ENCODE measurements at places on chromosomes 5 and 9. TPM values are rescaled to one million over a fixed set of nuclear protein-coding genes. Genes with fewer than 3 reads are reported as not detected.

The PRRX2 gene
- polyA plus RNA-seq: not detected

GRCh38 chr9:35696520-35697215 lies 6.9 kb upstream of the TPM2 start:
- no peak overlapping the region for H3K27ac ChIP-seq
- no peaks in the 10 kb centered on the region for H3K27me3 ChIP-seq
- peak; percentile 25 for DNase-seq
- peaks cover 38% of the 10 kb centered on the region for H3K36me3 ChIP-seq
- H3K4me1 ChIP-seq: no peaks in the 10 kb centered on the region

DNA sequence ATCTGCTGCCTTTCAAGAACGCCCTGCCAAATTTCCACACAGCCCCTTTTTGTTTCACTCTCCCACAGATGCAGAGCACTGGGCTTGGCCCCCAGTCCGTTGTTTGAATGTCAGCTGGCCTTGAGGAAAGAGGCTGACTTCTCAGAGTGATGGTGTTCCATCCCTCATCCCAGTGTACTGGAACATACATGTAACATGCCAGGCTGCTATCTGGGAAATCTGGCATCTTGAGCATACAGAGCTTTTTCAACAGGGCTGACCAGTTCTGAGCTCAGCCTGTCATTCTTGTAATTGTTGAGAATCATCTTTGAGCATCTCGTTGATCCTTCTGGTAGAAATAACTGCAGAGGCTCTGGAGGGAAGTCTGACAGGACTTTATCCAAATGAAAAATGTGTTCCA lies 2.8 kb downstream of the GALNT10 start:
- H3K36me3 ChIP-seq: no peaks in the 10 kb centered on the region
- H3K4me3 ChIP-seq: no peak overlapping the region
- no peak overlapping the region for H3K27ac ChIP-seq

GRCh38 chr5:149809931-149810691 lies 80.0 kb downstream of the PPARGC1B start:
- DNase-seq: no peak
- H3K27me3 ChIP-seq: no peaks in the 10 kb centered on the region
- peaks cover 12% of the 10 kb centered on the region for H3K4me1 ChIP-seq
- H3K4me3 ChIP-seq: no peak overlapping the region

DNA sequence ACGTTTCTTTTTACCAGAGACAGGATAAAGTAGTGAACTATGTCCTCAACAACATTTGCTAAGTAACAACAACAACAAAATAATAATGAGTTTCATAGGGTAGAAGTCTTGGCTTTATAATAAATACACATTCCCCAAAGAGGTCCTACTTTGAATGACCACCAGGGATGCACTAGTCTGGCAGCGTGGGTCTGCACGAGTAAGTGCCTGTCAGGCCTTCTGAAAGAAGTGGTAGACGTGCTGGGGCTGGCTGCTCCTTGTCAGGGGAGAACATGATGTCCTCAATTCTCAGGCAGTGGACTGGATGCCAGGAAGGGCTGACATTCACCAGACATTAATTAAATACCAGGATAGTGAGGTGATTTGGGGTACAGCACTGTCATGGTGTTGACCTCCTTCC lies 331.1 kb downstream of the TMEM38B start:
- H3K36me3 ChIP-seq: no peaks in the 10 kb centered on the region
- H3K27ac ChIP-seq: no peak overlapping the region
- H3K4me3 ChIP-seq: no peak overlapping the region
- DNase-seq: no peak
- no peaks in the 10 kb centered on the region for H3K4me1 ChIP-seq

The TOR4A gene
- polyA plus RNA-seq: 5.8 TPM

The ANKRD33B gene
- polyA plus RNA-seq: 1.9 TPM

The FANCG gene
- 9.4 TPM for polyA plus RNA-seq

The MTMR12 gene
- 17.1 TPM for polyA plus RNA-seq

The FER gene
- polyA plus RNA-seq: 17.1 TPM

- H3K4me3 ChIP-seq: no peak overlapping the region
- no peaks in the 10 kb centered on the region for H3K27me3 ChIP-seq
- no peaks in the 10 kb centered on the region for H3K36me3 ChIP-seq
- H3K4me1 ChIP-seq: no peaks in the 10 kb centered on the region
- no peak overlapping the region for H3K27ac ChIP-seq
Measured at GRCh38 chr5:109610581-109610980, 79.1 kb upstream of the MAN2A1 start.

DNA sequence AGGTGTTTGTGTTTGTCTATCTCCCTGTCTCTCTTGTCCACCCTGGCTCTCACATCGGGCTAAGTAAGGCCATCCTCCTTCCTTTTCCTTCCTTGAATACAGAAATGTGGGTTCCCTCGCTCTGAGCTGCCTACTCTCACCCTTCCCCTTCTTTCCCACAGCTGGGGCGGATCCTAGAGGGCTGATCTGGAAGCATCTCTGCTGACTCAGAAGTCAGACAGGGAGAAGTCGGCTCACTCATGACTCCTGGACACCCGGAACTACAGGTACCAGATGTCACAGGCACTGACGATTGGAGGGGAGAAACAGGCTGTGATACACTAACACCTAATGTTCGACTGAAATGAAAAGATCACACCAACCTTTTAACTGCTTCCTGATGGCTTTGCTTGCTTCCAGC lies 41.3 kb downstream of the PTPN3 start:
- H3K27ac ChIP-seq: peak overlapping the region; percentile 55
- peaks cover 36% of the 10 kb centered on the region for H3K4me1 ChIP-seq
- no peaks in the 10 kb centered on the region for H3K27me3 ChIP-seq
- DNase-seq: no peak
- H3K36me3 ChIP-seq: peaks cover 16% of the 10 kb centered on the region

The PCDHB11 gene
- polyA plus RNA-seq: not detected

GRCh38 chr5:139906661-139907060 lies 111.1 kb downstream of the PSD2 start:
- H3K4me3 ChIP-seq: no peak overlapping the region
- H3K27me3 ChIP-seq: peaks cover 39% of the 10 kb centered on the region
- DNase-seq: no peak
- no peak overlapping the region for H3K27ac ChIP-seq
- H3K4me1 ChIP-seq: peaks cover 22% of the 10 kb centered on the region

The CFAP90 gene
- polyA plus RNA-seq: not detected

DNA sequence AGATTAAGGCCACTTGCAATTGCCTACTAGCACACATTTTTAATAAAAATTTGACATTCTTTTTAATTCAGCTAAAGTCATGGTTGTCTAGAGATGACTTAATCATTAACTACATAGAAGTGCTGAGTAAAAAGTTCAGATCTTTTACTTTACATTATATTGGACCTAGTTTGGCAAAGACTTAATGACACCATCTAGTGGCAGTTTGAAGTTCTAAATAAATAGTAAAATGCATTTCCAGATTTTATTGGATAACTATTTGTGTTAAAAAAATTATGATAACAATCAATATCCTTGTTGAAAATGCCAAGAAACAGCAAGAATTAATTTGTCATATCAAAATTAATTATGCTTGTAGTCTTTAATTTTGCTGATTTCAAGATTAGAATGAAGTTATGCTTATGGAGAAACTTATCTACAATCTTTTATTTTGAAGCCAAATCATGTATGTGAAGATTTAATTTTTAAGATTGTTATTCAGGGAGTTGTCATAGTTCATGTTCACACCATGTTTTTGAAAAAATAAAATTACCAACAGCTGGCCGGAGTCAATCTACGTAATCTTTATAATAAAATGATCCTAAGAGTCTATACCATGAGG lies 69.6 kb upstream of the PJA2 start:
- peaks cover 3% of the 10 kb centered on the region for H3K27me3 ChIP-seq
- no peaks in the 10 kb centered on the region for H3K4me1 ChIP-seq
- no peak overlapping the region for H3K27ac ChIP-seq
- no peaks in the 10 kb centered on the region for H3K36me3 ChIP-seq

The DNM1 gene
- polyA plus RNA-seq: 0.34 TPM

DNA sequence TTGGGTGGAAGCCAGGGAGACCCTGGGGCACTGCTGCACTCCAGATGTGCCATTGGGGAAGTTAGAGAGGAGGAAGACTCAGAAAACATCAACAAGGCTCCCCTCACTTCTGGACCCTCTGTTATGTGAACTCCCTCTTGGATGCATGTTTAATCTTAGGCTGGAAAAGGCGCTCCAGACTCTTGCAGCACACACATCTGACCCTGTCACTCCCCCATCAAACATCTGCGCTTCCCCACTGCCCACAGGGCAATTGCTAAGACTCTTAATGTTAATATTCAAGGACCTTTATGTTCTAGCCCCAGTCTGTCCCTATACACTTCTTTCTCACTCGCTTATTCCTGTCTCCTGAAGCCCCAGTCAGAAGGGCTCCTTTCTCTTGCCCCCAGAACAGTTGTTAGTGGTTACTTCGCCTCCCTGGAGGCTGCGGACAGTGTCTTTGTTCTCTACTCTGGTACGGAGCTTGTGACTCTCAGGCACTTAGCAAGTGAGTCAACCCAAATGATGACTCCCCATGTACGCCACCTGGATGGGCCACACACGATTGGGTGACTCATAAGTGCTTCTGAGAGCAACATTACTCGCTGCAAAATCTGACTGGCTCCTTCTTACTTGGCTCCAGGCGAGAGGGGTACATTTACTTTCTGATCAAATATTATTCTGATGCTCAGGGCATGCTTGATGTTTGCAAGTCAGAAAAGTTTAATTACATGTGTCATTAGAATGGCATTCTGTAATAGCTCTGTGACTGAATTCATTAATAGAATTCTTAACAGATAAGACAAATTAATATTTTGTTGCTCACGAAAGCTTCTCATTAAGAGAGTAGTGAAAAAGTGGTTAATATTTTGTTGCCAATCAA lies 193.6 kb downstream of the HSPA4 start:
- H3K27ac ChIP-seq: peak overlapping the region; percentile 36
- peaks cover 27% of the 10 kb centered on the region for H3K4me1 ChIP-seq
- no peak overlapping the region for H3K4me3 ChIP-seq
- peak; percentile 97 for DNase-seq
- peaks cover 5% of the 10 kb centered on the region for H3K27me3 ChIP-seq
- H3K36me3 ChIP-seq: no peaks in the 10 kb centered on the region

- H3K27me3 ChIP-seq: no peaks in the 10 kb centered on the region
- no peak overlapping the region for H3K4me3 ChIP-seq
- DNase-seq: no peak
- H3K36me3 ChIP-seq: no peaks in the 10 kb centered on the region
- H3K4me1 ChIP-seq: peaks cover 6% of the 10 kb centered on the region
Measured at GRCh38 chr5:145833631-145834200, 1.4 kb downstream of the PRELID2 start.

The LCN12 gene
- not detected for polyA plus RNA-seq

The MEGF10 gene
- polyA plus RNA-seq: not detected

- H3K27ac ChIP-seq: no peak overlapping the region
- H3K27me3 ChIP-seq: no peaks in the 10 kb centered on the region
- DNase-seq: no peak
- H3K36me3 ChIP-seq: peaks cover 20% of the 10 kb centered on the region
Measured at GRCh38 chr9:128484686-128485413, 19.7 kb upstream of the GLE1 start.

DNA sequence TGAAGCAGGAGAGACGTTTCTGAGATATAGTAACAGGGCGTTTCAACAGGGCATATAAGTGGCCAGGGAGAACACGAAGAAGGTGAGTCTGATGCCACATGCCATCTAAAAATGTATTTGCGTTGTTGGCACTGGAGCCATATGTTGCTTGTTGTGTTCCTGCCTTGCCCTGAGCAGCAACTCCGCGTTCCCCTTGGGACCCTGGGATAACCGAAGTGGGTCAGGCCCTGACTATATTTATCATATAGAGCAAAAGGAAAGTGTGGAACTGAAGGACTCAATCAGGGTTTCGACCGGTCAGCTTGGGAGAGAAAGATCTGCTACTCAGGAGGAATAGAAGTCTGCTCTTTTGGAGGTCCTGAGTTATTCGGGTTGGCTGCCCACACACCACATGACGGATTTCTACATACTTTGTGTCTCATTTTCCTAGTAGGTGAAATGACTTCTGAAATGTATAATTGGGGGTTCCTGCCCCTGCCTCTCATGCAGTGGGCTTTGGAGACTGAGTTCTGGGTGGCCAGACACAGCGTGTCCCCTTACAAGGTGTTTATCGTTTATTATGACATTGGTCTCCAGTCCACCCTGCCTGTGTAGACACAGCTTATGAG lies 3.0 kb downstream of the STC2 start:
- DNase-seq: no peak
- no peaks in the 10 kb centered on the region for H3K36me3 ChIP-seq
- no peak overlapping the region for H3K27ac ChIP-seq
- peaks cover 45% of the 10 kb centered on the region for H3K4me1 ChIP-seq
- peak overlapping the region; percentile 87 for H3K4me3 ChIP-seq
- peaks cover 35% of the 10 kb centered on the region for H3K27me3 ChIP-seq

DNA sequence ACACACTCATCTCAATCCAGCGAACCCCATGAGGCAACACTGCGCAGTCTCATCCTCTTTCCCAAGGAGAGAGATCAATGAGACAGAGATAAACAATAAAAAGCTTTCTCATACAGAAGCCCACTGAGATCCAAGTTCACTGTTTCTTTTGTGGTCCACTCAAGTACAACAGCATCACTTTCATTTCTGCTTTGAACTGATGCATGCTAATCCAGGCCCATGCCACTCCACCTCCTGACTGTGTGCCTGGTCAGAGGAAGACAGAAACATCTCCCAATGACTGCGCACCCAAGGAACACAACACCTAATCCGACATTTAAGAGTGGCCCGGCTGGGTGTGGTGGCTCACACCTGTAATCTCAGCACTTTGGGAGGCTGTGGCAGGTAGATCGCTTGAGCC lies 104.0 kb downstream of the SERINC5 start:
- H3K27ac ChIP-seq: no peak overlapping the region
- no peaks in the 10 kb centered on the region for H3K27me3 ChIP-seq
- peaks cover 14% of the 10 kb centered on the region for H3K36me3 ChIP-seq
- no peak overlapping the region for H3K4me3 ChIP-seq
- no peak for DNase-seq
- no peaks in the 10 kb centered on the region for H3K4me1 ChIP-seq

- H3K4me1 ChIP-seq: peaks cover 63% of the 10 kb centered on the region
- no peak overlapping the region for H3K4me3 ChIP-seq
- no peaks in the 10 kb centered on the region for H3K27me3 ChIP-seq
Measured at GRCh38 chr9:35520364-35520710, 30.4 kb downstream of the RUSC2 start.

GRCh38 chr5:5739490-5739945 lies 317.0 kb downstream of the ICE1 start:
- H3K4me3 ChIP-seq: no peak overlapping the region
- H3K27me3 ChIP-seq: no peaks in the 10 kb centered on the region
- H3K4me1 ChIP-seq: no peaks in the 10 kb centered on the region
- H3K27ac ChIP-seq: no peak overlapping the region
- no peaks in the 10 kb centered on the region for H3K36me3 ChIP-seq

The SLC27A6 gene
- 1.1 TPM for polyA plus RNA-seq

The HSPB3 gene
- polyA plus RNA-seq: 0.08 TPM

- H3K4me3 ChIP-seq: no peak overlapping the region
- H3K27me3 ChIP-seq: no peaks in the 10 kb centered on the region
- no peak overlapping the region for H3K27ac ChIP-seq
- no peak for DNase-seq
- H3K36me3 ChIP-seq: no peaks in the 10 kb centered on the region
- no peaks in the 10 kb centered on the region for H3K4me1 ChIP-seq
Measured at GRCh38 chr5:44536650-44537260, 147.5 kb upstream of the FGF10 start.

DNA sequence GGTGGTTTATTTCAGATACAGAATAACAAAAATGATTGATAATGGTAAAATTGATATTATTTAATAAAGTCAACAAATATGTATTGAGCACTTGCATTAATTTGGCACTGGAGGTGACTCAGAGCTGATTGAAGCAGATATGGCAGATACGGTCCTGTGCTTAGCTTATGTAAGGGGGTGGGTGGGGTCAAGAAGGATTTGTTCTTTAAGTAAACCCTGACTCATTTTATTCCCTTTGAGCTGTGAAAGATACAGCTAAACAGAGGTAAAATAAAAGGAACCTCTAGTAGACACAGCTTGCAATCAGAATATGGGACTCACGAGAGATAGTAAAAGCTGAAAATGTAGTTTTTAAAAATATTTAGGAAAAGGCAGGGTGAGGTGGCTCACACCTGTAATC lies 201.3 kb upstream of the CLINT1 start:
- no peak overlapping the region for H3K27ac ChIP-seq
- peaks cover 44% of the 10 kb centered on the region for H3K4me1 ChIP-seq
- H3K36me3 ChIP-seq: no peaks in the 10 kb centered on the region
- peak; percentile 26 for DNase-seq
- H3K4me3 ChIP-seq: no peak overlapping the region

The PCDHGB4 gene
- 1.6 TPM for polyA plus RNA-seq
